ENCODE measurements at places on chromosomes 4 and X. TPM values are rescaled to one million over a fixed set of nuclear protein-coding genes. Genes with fewer than 3 reads are reported as not detected.

TMEM144 gene
- total RNA-seq = 2.2 TPM

NUDT10 gene
- 7.2 TPM for total RNA-seq

DNA sequence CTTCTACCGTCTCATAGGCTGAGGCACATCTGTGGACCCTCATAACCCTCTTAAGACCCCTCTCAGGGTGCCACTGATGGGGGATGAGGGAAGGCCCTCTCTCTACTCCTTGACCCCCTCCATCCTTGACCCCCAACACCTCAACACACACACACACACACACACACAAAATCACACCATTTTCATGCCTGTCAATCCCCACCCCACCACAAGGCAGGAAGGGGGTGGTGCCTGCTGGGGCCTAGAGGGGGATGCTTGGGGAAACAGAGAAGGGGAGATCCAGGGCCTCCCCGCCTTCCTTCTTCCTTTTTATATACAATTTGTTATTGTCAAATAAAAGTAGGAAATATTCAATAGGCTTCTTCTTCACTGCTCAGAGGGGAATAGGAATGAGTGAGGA lies 1.2 kb upstream of the EBP start:
- no peak for DNase-seq
- no peaks in the 10 kb centered on the region for H3K4me1 ChIP-seq
- H3K27ac ChIP-seq = no peak overlapping the region
- H3K4me3 ChIP-seq = no peak overlapping the region

VCX3A gene
- not detected for total RNA-seq

PDE6B gene
- 10.4 TPM for total RNA-seq

GRCh38 chr4:145880355-145880960 lies 58.2 kb downstream of the ZNF827 start:
- no peak overlapping the region for H3K27ac ChIP-seq
- H3K27me3 ChIP-seq = no peaks in the 10 kb centered on the region
- no peaks in the 10 kb centered on the region for H3K36me3 ChIP-seq
- no peak overlapping the region for H3K4me3 ChIP-seq

- H3K4me1 ChIP-seq = no peaks in the 10 kb centered on the region
- DNase-seq = peak; percentile 10
- no peaks in the 10 kb centered on the region for H3K36me3 ChIP-seq
- no peaks in the 10 kb centered on the region for H3K27me3 ChIP-seq
- H3K4me3 ChIP-seq = no peak overlapping the region
- H3K27ac ChIP-seq = no peak overlapping the region
Observed at GRCh38 chrX:54248309-54248708, 65.3 kb upstream of the FAM120C start.

GRCh38 chrX:13764765-13765164 lies 30.2 kb downstream of the OFD1 start:
- H3K36me3 ChIP-seq = peaks cover 12% of the 10 kb centered on the region
- H3K4me3 ChIP-seq = no peak overlapping the region
- H3K4me1 ChIP-seq = peaks cover 6% of the 10 kb centered on the region
- no peaks in the 10 kb centered on the region for H3K27me3 ChIP-seq

DNA sequence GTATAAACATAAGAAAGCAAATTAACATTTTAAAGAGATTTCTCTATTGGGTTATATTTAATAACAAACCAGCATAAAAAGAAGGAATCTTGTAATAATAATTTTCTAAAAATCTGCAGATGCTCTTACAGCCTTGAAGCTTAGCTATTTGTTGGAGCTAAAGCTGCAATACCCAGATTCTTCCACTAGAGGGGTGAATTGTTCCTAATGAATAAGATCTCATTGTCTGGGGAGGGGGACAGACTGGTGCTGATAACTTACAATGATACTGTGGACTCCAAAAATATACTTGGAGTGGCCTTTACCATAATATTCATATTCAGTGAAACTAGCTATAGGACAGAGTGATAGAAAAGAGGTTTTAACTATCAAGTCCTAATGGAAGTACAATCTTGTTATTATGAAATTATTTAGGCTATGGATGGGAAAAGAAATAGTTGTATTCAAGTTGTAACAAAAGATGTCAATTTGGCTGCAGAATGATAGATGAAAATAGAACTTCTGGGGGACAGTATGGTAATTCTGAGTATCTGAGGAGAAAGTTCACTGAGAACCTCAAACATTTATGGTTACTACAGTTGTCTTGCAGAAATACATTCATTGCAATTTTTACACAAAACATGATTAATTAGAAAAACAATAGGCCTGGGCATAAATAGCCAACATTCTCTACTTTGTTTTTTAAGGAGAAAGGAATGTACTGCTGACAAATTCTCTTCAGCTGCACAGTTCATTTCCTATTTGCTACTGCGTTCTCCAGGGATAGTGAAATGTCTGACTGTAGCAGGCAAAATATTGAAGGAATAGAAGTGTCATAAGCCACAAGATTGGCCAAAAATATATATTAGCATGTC lies 443.3 kb downstream of the GBA3 start:
- no peaks in the 10 kb centered on the region for H3K4me1 ChIP-seq
- H3K27me3 ChIP-seq = no peaks in the 10 kb centered on the region
- no peak overlapping the region for H3K27ac ChIP-seq
- no peak overlapping the region for H3K4me3 ChIP-seq

TMEM35A gene
- 0.31 TPM for total RNA-seq

- H3K27ac ChIP-seq = no peak overlapping the region
- H3K4me1 ChIP-seq = no peaks in the 10 kb centered on the region
- no peaks in the 10 kb centered on the region for H3K27me3 ChIP-seq
- H3K4me3 ChIP-seq = no peak overlapping the region
- H3K36me3 ChIP-seq = no peaks in the 10 kb centered on the region
- peak; percentile 73 for DNase-seq
Observed at GRCh38 chr4:105978684-105979296, 83.5 kb downstream of the NPNT start.

GRCh38 chr4:71713611-71714203 lies 70.2 kb downstream of the GC start:
- H3K4me3 ChIP-seq = no peak overlapping the region
- H3K27ac ChIP-seq = no peak overlapping the region
- no peaks in the 10 kb centered on the region for H3K4me1 ChIP-seq
- peak; percentile 38 for DNase-seq

GRCh38 chr4:148061795-148062194 lies 329.9 kb downstream of the ARHGAP10 start:
- no peak overlapping the region for H3K27ac ChIP-seq
- H3K36me3 ChIP-seq = no peaks in the 10 kb centered on the region
- no peaks in the 10 kb centered on the region for H3K27me3 ChIP-seq
- no peak for DNase-seq

SLC6A14 gene
- not detected for total RNA-seq

GRCh38 chr4:184298254-184298653 lies 80.6 kb upstream of the ENPP6 start:
- no peak for DNase-seq
- H3K36me3 ChIP-seq = no peaks in the 10 kb centered on the region
- no peaks in the 10 kb centered on the region for H3K27me3 ChIP-seq
- no peak overlapping the region for H3K4me3 ChIP-seq
- H3K4me1 ChIP-seq = no peaks in the 10 kb centered on the region

GRCh38 chr4:118281611-118282442 lies 71.0 kb downstream of the PRSS12 start:
- H3K4me3 ChIP-seq = no peak overlapping the region
- no peaks in the 10 kb centered on the region for H3K27me3 ChIP-seq
- H3K27ac ChIP-seq = peak overlapping the region; percentile 49
- DNase-seq = peak; percentile 59
- peaks cover 15% of the 10 kb centered on the region for H3K4me1 ChIP-seq

GRCh38 chrX:115388879-115389278 lies 99.4 kb downstream of the LUZP4 start:
- peaks cover 3% of the 10 kb centered on the region for H3K4me1 ChIP-seq
- H3K27me3 ChIP-seq = no peaks in the 10 kb centered on the region
- no peak overlapping the region for H3K27ac ChIP-seq
- H3K4me3 ChIP-seq = no peak overlapping the region
- no peaks in the 10 kb centered on the region for H3K36me3 ChIP-seq

- no peak for DNase-seq
- H3K36me3 ChIP-seq = no peaks in the 10 kb centered on the region
- no peaks in the 10 kb centered on the region for H3K27me3 ChIP-seq
- H3K27ac ChIP-seq = no peak overlapping the region
- no peak overlapping the region for H3K4me3 ChIP-seq
Observed at GRCh38 chrX:119177278-119177677, 49.7 kb upstream of the KIAA1210 start.

WDR19 gene
- 33.7 TPM for total RNA-seq

GRCh38 chr4:183905081-183905592 lies at the start of gene STOX2:
Gene STOX2, plus strand, starts transcription at chr4:183905307. Its CDS starts 1,484 bp downstream, at chr4:183906791.
- H3K27ac ChIP-seq = no peak within 1 kb of the TSS
- H3K36me3 ChIP-seq = no peaks in the 10 kb centered on the region
- peaks cover 42% of the 10 kb centered on the region for H3K27me3 ChIP-seq
- DNase-seq = peak; percentile 68
- peaks cover 5% of the 10 kb centered on the region for H3K4me1 ChIP-seq

TSPYL2 gene
- 30.0 TPM for total RNA-seq

TCEAL6 gene
- not detected for total RNA-seq

CHRNA9 gene
- 0.35 TPM for total RNA-seq

All from A673 (cell line).